ENCODE measurements at places on chromosomes 3 and 15. TPM values are rescaled to one million over a fixed set of nuclear protein-coding genes. Genes with fewer than 3 reads are reported as not detected.

- DNase-seq, result peak; percentile 61
Measured at GRCh38 chr3:167032267-167032876, 347.7 kb downstream of the ZBBX start.

- DNase-seq, result no peak
Measured at GRCh38 chr3:57085211-57085610, 24.7 kb downstream of the SPATA12 start.

GRCh38 chr15:49278751-49279150, 108.7 kb downstream of the GALK2 start:
- no peak for DNase-seq

GRCh38 chr15:100082761-100083402, 258.9 kb downstream of the ADAMTS17 start:
- no peak for DNase-seq

DNA sequence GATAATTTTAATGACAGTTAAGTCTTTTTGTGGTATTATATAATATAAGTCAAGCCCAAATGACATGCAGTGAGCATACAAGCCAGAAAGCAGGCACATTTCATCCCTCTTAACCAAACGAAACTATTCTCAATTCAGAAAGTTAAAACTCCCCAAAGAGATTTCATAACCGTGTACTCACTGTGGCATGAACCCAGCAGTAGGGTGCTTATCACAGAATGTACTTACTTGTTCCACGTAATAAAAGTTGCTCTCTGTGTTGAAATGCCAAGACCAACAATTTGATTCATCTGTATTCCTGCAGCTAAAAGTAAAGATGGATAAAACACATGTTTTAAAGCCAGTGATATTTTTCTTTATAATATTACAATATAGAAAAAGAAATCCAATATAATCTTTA, 12.1 kb downstream of the GK5 start:
- no peak for DNase-seq

DNA sequence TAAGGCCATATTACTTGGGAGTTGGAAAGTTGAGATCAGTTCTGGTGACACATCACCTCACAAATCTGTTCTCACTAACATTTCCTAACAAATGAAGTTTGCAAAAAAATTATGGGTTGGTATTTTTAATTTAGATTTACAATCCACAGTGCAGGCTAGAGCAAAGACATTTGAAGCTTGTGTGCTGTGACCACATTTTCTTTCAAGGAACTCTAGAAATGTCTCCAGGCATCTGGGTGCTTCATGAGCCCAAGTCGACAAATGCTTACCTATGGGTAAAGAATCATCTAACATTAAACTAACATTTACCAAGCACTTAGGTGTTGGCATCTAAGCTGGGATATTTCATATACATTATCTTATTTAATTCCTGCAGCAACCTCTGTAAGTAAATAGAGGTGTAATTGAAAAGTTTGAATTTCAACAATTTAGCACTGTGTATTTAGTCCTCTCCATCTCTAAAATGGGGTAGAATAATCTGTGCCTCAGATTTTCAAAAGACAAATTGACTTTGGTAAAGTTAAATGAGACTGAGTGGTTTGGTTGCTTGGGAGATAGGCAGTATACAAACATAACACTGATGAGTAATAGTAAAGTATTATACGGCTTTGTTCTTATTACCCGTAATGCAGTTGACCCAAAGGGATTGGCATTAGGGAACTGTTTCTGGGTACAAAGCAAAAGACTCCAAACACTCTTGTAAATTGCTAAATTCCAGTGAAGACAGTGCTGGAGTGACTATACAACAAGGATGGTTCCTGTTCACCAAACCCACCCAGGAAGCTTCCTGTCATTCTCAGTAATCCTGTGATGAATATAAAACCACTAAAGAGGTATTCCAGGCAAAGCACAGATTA, 162.5 kb downstream of the TPRG1 start:
- DNase-seq, result no peak

GRCh38 chr3:71585131-71585530, 1.6 kb upstream of the FOXP1 start:
- DNase-seq, result no peak

DNA sequence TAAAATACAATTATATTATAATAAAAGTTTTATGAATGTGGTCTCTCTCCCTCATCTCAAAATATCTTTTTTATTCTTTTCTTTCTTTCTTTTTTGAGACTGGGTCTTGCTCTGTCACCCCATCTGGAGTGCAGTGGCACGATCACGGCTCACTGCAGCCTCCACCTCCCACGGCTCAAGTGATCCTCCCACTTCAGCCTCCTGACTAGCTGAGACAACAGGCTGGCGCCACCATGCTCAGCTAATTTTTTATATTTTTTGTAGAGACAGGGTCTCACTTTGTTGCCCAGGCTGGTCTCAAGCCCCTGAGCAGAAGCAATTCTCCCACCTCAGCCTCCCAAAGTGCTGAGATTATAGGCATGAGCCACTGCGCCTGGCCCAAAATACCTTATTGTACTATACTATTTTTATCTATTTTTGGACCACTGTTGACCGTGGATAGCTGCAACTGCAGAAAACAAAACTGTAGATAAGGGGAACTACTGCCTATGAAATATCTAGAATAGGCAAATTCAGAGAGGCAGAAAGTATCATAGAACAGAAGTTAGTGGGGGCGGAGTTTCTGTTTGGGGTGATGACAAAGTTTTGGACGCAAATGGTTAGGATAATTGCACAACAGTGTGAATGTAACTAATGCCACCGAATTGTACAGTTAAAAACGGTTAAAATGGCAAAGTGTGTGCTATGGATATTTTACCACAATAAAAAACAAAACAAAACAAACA, 66.6 kb downstream of the SLC12A8 start:
- DNase-seq, result no peak

GRCh38 chr3:53478166-53478830, 16.1 kb upstream of the CACNA1D start:
- no peak for DNase-seq

DNA sequence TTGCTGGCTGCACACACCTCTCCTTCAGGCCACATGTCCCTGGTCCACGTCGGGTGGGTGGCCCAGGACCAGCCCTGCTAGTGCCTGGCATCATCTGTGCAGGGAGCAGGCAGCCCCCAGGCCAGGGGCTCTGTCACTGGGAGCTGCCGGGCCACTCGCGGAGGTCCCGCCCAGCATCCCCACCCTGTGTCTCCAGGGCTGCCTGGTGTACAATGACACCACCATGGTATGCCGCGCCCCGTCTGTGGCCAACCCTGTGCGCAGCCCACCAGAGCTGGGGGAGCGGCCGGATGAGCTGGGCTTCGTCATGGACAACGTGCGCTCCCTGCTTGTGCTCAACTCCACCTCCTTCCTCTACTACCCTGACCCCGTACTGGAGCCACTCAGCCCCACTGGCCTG, 34.3 kb downstream of the PLXNA1 start:
- no peak for DNase-seq

DNA sequence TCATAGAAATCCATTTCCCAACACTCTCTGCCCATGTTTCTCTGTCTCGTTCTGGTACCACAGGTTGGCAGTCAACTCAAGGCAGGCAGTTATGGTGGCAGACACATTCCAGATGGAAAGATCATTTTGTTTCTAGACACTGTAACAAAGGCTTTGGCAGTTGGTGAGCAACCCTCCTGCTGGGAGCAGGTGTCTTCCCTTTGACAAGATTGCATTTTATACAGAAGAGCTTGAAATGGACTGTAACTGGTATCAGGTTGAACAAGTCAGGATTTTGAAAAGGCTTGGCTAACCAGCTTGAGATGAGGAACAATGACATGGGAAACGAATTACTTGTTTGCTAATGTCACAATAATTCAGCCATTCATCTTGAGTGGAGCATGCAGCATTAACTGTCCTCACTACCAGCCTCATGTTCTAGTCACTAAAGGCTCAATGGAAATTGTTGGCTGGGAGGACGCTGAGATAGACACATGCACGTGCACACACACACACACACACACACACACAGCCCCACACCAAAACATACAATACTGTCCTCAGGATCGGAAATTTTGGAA, 170.0 kb downstream of the SEMA6D start:
- DNase-seq, result no peak

The CSPG4 gene
- total RNA-seq, result 18.1 TPM

The P2RY12 gene
- not detected for total RNA-seq

The GOLGA8S gene
- total RNA-seq, result 0.15 TPM

The FAM107A gene
- not detected for total RNA-seq

The FOXB1 gene
- total RNA-seq, result not detected

The TOP2B gene
- total RNA-seq, result 101 TPM

The MYH15 gene
- total RNA-seq, result 11.2 TPM
